Naive thymus-derived CD4-positive, alpha-beta T cell (primary cell): ENCODE measurements at places on chromosomes 13 and 19. TPM values are rescaled to one million over a fixed set of nuclear protein-coding genes. Genes with fewer than 3 reads are reported as not detected.

The CEBPG gene
- 22.2 TPM for total RNA-seq

The MBD3L3 gene
- not detected for total RNA-seq

The TTC9B gene
- total RNA-seq = not detected

The C19orf33 gene
- not detected for total RNA-seq

The AP2S1 gene
- 46.5 TPM for total RNA-seq

The LILRA6 gene
- 0.97 TPM for total RNA-seq

The TMEM190 gene
- total RNA-seq = not detected

The PDE4A gene
- 1.0 TPM for total RNA-seq

The ZNF230 gene
- total RNA-seq = 6.7 TPM

The CEACAM4 gene
- total RNA-seq = 1.5 TPM

The ZNF112 gene
- total RNA-seq = not detected in 2 replicates

- no peaks in the 10 kb centered on the region for H3K36me3 ChIP-seq
- no peaks in the 10 kb centered on the region for H3K4me1 ChIP-seq
- no peaks in the 10 kb centered on the region for H3K27me3 ChIP-seq
- H3K4me3 ChIP-seq = no peak overlapping the region
- no peak overlapping the region for H3K27ac ChIP-seq
- no peak for DNase-seq
Measured at GRCh38 chr19:22708983-22709382, 74.9 kb downstream of the ZNF492 start.

GRCh38 chr13:58655086-58655485, 1023.5 kb downstream of the PCDH17 start:
- DNase-seq = no peak
- H3K4me3 ChIP-seq = no peak overlapping the region
- no peaks in the 10 kb centered on the region for H3K27me3 ChIP-seq

DNA sequence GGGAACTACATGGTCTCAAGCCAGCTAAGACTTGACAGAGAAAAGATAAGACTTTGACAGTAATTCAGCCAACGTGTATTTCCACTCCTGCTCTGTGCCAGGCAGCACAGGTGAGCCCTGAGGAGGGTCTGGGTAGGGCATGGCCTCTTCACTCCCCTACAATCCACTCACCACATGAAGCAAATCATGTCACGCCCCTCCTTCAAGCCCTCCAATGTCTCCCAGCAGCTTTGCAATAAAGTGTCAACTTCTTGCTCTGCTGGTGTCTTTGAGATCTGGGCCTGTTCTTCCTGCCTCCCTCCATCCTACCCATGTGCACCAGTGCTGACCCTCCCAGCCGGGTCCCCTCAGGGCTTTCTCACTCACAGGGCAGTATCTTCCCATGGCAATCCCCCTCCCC, 58.5 kb downstream of the CCDC70 start:
- no peak overlapping the region for H3K4me3 ChIP-seq
- no peaks in the 10 kb centered on the region for H3K27me3 ChIP-seq
- no peak for DNase-seq
- H3K27ac ChIP-seq = no peak overlapping the region
- H3K36me3 ChIP-seq = no peaks in the 10 kb centered on the region

DNA sequence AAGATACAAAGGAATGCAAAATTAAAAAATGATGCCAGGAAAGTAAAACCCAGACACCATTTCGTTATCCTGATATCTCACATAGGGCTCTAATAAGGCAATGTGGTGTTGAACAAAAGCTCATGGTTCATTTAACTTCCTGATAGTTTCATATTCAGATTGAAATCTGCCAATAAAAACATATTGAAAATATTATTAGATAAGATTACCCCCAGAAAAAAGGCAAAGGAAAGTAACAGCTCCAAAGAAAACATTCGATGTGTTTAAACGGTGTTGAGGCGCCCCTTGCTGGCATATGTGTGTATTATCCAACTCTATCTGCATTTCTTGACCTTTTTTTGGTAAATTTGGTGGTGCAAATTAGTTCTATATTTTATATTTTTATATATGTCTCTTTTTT, 75.9 kb downstream of the ESD start:
- no peak overlapping the region for H3K4me3 ChIP-seq
- H3K36me3 ChIP-seq = no peaks in the 10 kb centered on the region
- H3K27me3 ChIP-seq = no peaks in the 10 kb centered on the region
- H3K4me1 ChIP-seq = no peaks in the 10 kb centered on the region
- no peak for DNase-seq

GRCh38 chr13:61880578-61881283, 465.1 kb upstream of the PCDH20 start:
- DNase-seq = no peak
- H3K27ac ChIP-seq = no peak overlapping the region
- H3K4me3 ChIP-seq = no peak overlapping the region
- no peaks in the 10 kb centered on the region for H3K4me1 ChIP-seq
- no peaks in the 10 kb centered on the region for H3K27me3 ChIP-seq

DNA sequence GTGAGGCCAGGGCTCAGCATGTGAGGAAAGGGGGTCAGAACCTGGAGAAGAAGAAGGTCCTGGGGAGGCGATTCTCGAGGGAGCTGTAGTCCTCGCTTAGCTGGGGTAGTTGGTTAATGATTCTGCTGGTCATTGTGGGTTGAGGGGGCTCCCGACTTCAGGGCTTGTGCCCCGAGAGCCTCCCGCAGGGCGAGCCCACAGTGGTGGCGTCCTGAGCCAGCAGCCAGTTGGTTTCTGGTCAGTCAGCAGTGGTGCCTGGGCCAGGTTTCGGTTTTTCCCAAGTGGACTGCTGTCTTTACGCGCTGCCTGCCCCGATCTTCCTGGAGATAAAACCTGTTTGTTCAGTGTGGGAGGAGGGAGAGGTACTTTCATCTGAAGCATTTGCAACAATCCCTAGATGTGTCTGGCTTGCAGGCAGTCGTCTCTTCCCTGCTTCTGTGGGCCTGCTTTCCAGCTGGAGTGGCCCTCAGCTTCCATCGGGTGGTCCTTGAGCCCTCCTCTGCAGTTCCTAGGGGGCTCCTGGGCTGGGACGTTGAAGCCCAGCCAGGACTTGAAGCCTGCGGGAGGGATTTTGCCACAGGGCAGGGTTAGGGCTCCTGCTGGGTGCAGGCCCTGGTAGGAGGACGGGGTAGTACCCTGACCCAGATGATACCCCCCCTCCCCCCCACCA, 3.2 kb downstream of the PTBP1 start:
- no peak overlapping the region for H3K4me3 ChIP-seq
- peaks cover 11% of the 10 kb centered on the region for H3K36me3 ChIP-seq
- no peak for DNase-seq
- H3K27me3 ChIP-seq = no peaks in the 10 kb centered on the region
- peak overlapping the region; percentile 43 for H3K27ac ChIP-seq
- H3K4me1 ChIP-seq = peaks cover 38% of the 10 kb centered on the region

DNA sequence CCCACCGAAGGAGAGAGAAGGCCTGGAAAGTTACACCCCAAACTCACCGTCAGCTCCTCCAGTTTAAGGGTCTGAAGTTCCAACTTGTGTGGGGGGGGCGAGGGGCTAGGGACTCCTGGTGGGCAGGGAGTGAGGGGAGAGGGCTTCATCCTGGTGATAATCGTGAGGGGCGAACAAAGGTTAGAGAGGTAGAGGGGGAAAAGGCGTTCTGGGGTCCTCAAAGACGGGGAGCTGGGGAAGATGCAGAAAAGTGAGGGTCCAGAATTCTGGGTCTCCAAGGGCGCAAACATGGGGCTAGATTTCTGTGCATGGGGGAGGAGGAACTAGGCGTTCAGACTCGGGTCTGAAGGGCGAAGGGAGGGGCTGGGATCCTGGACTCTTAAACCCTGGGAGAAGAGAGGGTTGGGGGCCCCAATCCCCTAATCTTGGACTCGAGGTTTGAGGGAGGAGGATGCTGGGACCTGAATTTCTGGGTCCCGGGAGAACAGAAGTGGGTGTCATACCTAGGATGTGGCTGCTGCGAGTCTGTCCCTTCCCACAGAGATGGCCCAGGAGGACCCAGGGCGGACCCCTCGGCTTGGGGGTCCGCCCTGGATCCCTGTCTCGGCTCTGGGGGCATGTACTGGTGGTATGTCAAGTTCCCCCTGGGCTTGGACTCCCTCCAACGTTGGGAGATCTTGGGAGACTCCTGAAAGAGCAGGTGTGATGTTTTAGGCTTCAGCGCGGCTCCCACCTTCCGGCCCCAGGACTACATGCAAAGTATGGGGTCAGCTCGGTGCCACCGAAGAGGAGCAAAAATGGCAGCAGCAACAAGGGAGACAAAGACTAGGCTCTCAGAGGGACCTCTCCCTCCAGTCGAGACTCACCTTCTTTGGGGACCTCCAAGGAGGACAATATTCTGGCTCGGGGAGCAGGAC, 4.5 kb downstream of the MAMSTR start:
- no peak for DNase-seq

GRCh38 chr19:30804751-30805150, 432.6 kb downstream of the ZNF536 start:
- no peak overlapping the region for H3K4me3 ChIP-seq
- H3K4me1 ChIP-seq = no peaks in the 10 kb centered on the region
- H3K27me3 ChIP-seq = no peaks in the 10 kb centered on the region
- H3K36me3 ChIP-seq = no peaks in the 10 kb centered on the region

DNA sequence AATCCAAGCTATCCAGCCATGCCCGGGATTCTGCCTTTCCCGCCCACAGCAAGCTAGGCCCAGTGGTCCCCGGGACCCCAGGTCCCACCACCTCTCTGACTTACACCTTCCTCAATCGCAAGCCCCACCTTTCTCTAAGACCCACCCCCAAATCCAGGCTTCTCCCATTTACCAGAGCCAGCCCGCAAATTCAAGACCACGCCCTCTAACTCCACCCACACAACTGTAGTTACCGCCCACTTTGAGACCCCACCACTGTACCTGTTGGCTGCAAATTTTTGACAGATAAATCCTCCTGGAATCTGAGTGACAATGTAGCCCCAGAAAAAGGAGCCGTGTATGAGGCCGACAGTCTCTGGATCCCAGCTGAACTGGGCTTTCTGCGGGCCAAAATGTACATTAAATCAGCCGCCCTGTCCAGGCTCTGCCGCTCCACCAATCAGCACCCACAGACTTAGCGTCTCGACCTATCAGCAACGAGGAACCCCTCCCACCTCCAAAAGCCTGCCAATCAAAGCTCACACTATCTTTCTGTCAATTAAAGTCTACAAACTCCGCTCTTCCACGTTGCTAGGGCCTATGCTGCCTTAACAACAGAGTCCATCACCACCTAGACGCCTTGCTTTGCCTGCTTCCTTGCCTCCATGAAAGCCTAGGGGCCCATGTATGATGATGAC, 6.3 kb downstream of the SLC17A7 start:
- peaks cover 64% of the 10 kb centered on the region for H3K27me3 ChIP-seq
- H3K27ac ChIP-seq = no peak overlapping the region
- H3K4me1 ChIP-seq = peaks cover 3% of the 10 kb centered on the region
- H3K4me3 ChIP-seq = no peak overlapping the region
- H3K36me3 ChIP-seq = no peaks in the 10 kb centered on the region
- DNase-seq = no peak

DNA sequence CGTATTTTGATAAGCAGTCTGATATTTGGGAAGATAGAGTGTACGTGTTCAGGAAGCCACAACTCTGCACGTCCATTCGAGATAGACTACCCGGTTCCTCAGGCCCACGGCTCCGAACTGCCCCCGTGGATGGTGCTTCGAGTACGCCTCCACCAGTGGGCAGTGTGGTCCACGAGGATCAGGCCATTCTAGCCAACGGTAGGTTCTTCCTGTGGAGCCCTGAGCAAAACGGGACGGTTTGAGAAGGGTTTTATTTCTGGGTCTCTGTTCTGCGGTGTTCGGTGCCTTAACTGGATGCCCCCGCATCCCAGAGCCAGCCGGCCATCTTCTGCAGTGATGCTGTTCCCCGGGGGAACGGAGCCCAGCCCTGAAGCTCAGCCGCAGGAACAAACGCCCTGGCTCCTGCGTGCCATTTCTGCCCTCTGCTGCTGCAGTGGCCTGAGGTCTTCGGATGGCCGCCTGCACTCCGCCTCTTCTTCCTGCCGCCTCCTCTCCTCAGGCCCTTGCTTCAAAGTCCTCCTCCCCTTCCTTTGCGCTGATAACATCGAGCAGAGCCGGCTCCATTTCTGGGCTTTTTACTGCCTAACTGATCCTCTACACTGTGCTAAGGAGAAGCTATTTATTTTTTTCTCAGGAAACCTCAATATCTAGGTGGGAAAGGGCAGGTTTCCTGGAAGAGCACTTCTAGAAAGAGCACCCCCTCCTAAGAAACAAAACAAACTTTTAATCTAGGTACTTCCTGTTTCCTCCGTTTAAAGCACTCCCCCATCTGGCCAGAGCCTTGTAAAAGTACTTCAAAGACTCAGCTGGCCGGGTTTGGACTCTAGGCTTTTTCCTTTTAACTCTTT, 36.2 kb upstream of the SLC46A3 start:
- no peaks in the 10 kb centered on the region for H3K36me3 ChIP-seq
- no peaks in the 10 kb centered on the region for H3K27me3 ChIP-seq
- no peak for DNase-seq
- peaks cover 9% of the 10 kb centered on the region for H3K4me1 ChIP-seq
- peak overlapping the region; percentile 59 for H3K27ac ChIP-seq

GRCh38 chr13:19586904-19587634, 25.7 kb upstream of the TPTE2 start:
- peak overlapping the region; percentile 31 for H3K27ac ChIP-seq
- peaks cover 6% of the 10 kb centered on the region for H3K4me1 ChIP-seq
- DNase-seq = peak; percentile 76
- H3K36me3 ChIP-seq = no peaks in the 10 kb centered on the region
